ENCODE measurements at places on chromosomes 7 and 10.

- DNase-seq: no peak
Measured at GRCh38 chr10:72336259-72337038, 18.3 kb downstream of the DNAJB12 start.

- no peak for DNase-seq
Measured at GRCh38 chr7:95971716-95972115, 199.4 kb downstream of the DYNC1I1 start.

DNA sequence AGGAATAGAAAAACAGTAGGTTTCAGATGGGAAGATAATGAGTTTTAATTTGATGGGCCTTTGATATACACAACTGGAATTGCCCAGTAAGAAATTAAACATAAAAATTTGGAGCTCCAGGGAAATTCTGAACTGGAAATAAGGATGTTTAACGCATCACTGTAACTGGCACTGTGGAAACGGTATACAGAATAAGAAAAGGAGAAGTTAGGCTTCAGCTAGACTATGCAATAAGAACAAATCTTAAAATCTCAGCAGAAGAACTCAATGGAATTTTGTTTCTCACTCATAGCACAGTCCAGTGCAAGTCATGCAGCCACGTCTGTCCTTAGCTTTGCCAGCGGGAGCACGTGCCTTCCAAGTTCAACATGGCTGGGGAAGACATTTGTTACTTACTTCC, 52.9 kb upstream of the FGL2 start:
- no peak for DNase-seq

GRCh38 chr10:133440633-133441285, 13.0 kb upstream of the SCART1 start:
- DNase-seq: no peak

GRCh38 chr7:104005197-104005596, 15.7 kb upstream of the RELN start:
- no peak for DNase-seq

DNA sequence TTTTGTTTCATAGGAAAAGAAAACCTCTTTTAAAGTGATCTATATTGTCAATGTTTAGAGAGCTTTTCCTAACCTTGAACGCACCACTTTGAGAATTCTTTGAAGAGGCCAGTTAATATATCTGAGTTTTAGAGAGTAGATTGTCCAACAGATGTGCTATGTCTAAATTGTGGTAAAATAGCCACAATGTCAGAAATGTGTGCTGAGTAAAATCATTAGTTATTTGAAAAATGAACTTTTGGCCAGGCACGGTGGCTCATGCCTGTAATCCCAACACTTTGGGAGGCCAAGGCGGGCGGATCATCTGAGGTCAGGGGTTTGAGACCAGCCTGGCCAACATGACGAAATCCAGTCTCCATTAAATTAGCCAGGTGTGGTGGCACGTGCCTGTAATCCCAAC, 61.6 kb upstream of the KIAA1217 start:
- no peak for DNase-seq

- DNase-seq: no peak
Measured at GRCh38 chr10:71255808-71256660, 43.7 kb downstream of the UNC5B start.

DNA sequence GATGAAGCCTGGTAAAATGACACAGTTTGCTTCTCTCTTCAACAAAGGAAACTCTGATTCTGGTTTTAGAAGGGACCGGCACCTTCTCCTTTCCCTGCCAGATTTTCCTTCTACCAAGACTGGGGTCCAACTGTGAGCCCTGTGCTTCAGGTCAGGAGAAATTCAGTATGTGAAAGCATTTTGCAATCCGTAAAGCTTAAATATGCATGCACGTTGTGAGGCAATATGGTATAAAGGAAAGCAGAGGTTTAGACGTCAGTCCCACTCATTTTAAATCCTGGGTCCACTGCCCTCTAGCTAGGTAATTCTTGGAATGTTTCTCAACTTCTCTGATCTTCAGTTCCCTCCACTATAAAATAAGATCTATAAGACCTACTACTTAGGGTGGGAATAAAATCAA, 359.0 kb upstream of the NPSR1 start:
- no peak for DNase-seq

DNA sequence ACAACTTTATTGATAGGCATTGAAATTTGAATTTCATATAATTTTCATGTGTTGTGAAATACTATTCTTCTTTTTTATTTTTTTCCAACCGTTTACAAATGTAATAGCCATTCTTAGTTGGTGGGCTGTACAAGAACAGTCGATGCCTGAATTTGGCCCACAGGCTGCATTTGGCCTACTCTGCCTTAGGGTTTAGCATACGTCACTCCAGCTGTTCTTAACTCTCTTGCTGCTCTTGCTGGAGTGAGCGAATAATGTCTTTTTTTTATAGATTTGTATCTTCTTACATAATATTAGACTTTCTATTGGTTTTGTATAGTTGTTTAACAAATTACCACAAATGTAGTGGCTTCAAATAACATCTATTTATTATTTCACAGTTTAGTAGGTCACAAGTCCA, 163.4 kb upstream of the MKI67 start:
- DNase-seq: no peak

DNA sequence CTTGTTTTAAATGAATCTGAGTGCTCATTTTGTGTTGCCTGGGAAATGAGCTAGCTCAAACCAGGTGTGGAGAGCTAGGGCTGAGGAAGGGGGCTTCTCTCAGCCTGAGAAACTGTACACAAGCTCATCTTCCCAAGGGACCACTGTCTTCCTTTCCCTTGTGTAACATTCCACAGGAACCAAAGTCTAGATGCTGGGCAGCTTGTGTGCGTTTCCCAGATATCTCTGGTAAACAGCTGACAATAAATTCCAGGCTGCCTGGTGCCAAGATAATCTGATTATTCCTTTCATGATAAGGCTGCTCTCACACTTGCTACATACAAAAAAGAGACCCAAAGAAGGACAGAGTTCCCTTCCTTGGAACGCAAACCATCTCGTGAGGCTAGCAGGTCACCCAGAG, 33.1 kb upstream of the MKLN1 start:
- DNase-seq: no peak

- DNase-seq: no peak
Measured at GRCh38 chr7:11332186-11332864, 358.7 kb downstream of the PHF14 start.

DNA sequence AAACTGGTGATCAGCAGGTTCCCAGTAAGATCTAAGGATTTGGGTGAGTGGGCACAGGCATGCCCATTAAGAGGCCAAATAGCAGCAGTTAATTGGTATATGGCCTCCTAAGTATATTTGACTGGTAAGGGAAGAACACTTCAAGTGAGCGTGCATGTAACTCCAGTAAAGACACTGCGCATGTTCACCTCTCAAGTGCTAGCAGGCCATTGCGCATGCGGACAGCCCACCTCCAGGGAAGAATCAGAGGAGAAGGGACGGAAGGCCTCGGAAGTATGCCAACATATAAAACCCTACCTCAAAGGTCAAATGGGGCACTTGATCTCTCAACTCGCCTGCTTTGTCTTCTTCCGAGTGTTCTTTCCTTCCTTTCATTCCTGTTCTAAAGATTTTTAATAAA, 118.0 kb downstream of the ARL5B start:
- no peak for DNase-seq

GRCh38 chr10:51585742-51586141, 113.7 kb downstream of the CSTF2T start:
- no peak for DNase-seq

- no peak for DNase-seq
Measured at GRCh38 chr7:42108803-42109528, 128.0 kb downstream of the GLI3 start.

GRCh38 chr10:78544423-78545090, 510.9 kb downstream of the RPS24 start:
- DNase-seq: no peak

DNA sequence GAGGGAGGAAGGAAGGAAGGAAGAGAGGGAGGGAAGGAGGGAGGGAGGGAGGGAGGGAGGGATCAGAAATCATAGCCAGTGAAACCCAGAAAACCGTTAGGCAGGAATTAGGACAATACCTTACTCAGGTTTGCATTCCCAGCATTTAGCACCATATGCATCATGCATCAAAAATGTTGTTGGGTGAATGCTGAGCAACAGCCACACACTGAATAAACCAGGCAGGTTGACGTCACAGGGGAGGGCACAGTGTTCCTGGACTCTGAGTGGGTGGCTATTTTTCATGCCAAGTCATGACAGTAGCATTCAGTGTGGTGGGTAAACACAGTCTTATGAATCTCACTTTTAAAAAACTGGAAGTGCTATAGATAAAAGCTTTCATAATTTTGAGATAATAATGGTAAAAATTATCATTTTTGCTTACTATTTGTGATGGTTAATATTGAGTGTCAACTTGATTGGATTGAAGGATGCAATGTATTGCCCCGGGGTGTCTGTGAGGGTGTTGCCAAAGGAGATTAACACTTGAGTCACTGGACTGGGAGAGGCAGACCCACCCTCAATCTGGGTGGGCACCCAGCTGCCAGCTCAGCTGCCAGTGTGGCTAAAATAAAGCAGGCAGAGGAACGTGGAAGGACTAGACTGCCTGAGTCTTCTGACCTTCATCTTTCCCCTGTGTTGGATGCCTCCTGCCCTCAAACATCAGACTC, 199.1 kb upstream of the PRKCQ start:
- DNase-seq: no peak

GRCh38 chr10:15843695-15844094, 16.6 kb downstream of the MINDY3 start:
- no peak for DNase-seq

DNA sequence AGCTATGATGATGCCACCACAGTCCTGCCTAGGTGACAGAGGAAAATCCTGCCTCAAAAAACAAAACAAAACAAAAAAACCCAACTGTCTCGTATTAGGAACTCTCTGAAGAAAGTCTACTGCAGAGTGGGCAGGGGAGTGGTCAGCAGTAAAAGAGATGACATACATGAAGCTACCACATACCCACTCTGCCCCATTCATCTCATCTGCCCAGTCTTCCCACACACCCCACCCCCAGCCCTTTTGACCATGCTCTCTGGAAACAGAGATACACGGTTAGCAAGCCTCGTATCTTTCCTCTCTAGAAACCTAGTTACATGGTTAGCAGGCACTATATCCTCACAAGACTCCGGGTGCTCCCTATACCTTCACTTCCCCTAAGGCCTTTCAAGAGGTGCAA, 8.3 kb downstream of the SLC37A3 start:
- DNase-seq: no peak

DNA sequence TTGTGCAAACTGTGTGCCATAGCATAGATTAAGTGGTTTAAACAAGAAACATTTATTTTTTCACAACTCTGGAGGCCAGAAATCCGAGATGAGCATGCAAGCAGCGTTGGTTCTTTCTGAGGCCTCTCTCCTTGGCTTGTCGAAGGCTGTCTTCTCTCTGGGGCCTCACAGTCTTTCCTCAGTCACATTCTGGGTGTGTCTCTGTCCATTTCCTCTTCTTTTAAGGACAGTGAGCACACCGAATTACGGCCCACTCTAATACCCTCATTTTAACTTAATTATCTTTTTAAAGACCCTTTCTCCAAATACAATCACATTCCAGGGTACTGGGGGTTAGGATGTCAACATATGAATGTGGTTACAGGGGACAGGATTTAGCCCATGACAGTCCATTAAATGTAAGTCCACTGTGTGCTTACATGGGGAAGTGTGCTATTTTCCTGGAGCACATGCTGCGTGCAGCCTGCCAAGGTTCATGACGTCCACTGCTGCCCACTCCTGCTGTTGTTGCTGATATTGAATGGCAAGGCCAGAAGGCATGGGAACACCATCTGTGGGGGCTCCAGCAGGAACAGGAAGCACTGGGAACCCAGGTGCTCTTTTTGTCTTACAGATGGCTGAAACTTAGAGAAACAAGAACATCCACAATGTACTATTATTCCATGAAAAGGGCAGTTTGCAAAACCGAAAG, 365.5 kb downstream of the GALNT17 start:
- no peak for DNase-seq

DNA sequence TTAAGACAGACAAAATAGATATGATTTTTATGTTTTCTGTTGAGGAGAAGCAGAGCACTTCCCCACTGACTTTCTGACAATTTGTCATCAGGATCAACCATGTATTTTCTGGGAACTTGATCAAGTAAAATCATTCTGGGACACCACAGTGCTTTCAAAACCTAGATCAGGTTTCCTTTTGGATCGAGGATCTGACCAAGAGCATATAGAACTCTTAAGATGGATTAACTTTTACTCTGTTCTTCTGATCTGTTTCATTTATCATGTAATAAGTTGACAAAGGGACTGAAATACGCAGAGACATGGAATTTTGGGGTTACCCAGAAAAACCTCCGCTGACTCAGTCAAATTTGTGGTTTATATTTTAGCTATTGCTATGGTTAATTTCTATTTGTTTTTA, 136.0 kb upstream of the WNT16 start:
- DNase-seq: no peak

- DNase-seq: no peak
Measured at GRCh38 chr10:19930936-19931893, 115.0 kb downstream of the PLXDC2 start.

GRCh38 chr10:132536241-132536876, 1.2 kb upstream of the INPP5A start:
- no peak for DNase-seq

GRCh38 chr10:104076743-104077160, 8.9 kb downstream of the COL17A1 start:
- DNase-seq: no peak

- peak; percentile 79 for DNase-seq
Measured at GRCh38 chr7:39949971-39950472, at the start of gene CDK13. TSS of gene CDK13 (plus strand) at chr7:39950256. CDS start at chr7:39950642, 386 bp downstream.

GRCh38 chr7:118855290-118855689, 630.8 kb downstream of the ANKRD7 start:
- DNase-seq: no peak

DNA sequence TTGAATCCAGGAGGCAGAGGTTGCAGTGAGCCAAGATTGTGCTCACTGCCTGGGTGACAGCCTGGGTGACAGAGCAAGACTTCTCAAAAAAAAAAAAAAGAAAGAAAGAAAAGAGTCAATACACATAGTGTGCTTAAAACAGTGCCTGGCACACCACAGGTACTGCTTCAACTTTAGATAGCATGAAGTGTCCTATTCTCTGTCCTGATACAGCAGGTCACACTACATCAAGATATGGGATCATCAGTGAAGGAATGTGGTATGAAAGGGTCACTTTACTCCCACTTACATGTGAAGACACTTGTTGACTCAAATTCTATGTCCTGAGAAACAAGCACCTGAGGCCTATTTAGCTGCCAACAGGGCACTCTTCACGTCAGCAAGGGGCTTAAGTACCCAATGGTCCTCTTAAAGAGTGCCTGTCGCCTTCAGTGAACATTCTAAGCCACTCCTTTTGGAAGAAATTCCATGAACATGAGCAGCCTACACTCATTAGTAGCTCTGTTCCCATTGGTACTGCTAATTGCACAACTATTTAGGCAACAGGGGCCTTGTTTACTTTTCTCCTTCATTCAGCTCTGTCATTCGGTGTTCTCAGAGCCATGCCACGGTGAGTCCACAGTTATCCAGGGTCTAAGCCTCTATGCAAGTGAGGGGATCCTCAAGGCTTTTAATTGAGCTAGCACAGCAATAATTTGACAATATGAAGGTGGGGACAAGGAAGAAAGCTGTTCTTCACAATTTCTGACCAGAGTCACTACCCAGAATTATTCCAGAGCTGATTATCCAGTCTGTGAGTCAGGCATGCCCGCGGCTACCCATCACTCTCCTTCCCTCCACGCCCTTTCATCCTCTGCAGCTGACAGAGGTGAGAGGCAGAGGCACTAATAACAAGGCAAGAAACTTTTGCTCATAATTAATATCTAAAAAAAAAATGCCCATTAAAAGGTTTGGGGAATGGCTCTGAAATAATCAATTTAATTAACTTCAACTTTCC, 56.6 kb upstream of the PTN start:
- no peak for DNase-seq

Measured in stimulated activated CD4-positive, alpha-beta T cell treated with anti-CD3 and anti-CD28 coated beads, TNF-alpha, amount 100 ng/mL, for 48 hours (primary cell).